Neural crest cell (in vitro differentiated cells): ENCODE measurements at places on chromosomes 5 and 9. TPM values are rescaled to one million over a fixed set of nuclear protein-coding genes. Genes with fewer than 3 reads are reported as not detected.

GRCh38 chr9:83419961-83420360 is 118.2 kb downstream of the FRMD3 start:
- peaks cover 3% of the 10 kb centered on the region for H3K36me3 ChIP-seq
- H3K4me3 ChIP-seq = no peak overlapping the region
- H3K27me3 ChIP-seq = no peaks in the 10 kb centered on the region
- peaks cover 12% of the 10 kb centered on the region for H3K4me1 ChIP-seq
- H3K27ac ChIP-seq = no peak overlapping the region

The SOHLH1 gene
- total RNA-seq = not detected in 2 replicates

The SPATA31D4 gene
- total RNA-seq = not detected in 2 replicates

DNA sequence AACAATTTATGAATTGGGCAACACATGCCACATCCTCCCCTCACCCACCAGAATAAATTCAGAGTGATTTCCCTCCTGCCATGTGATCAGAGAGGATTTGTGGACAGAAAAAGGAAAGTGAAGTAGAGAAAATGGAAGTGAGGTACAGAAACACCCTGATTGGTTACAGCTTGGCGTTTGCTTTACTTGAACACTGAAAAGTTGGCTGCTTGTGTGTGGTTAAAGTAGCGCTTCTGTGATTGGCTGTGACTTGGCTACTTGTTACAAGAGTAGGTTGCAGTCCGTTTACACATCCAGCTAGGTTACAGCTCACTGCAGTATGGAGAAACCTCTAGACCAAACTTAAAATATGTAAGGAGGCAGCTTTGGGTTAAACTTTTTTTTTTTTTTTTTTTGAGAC is 205.2 kb upstream of the ZNF608 start:
- H3K4me1 ChIP-seq = peaks cover 37% of the 10 kb centered on the region
- H3K36me3 ChIP-seq = peaks cover 2% of the 10 kb centered on the region
- no peaks in the 10 kb centered on the region for H3K27me3 ChIP-seq
- peak overlapping the region; percentile 67 for H3K27ac ChIP-seq
- H3K4me3 ChIP-seq = no peak overlapping the region

GRCh38 chr5:94754824-94755223 is 136.4 kb downstream of the SLF1 start:
- H3K4me1 ChIP-seq = peaks cover 14% of the 10 kb centered on the region
- H3K4me3 ChIP-seq = no peak overlapping the region
- H3K36me3 ChIP-seq = no peaks in the 10 kb centered on the region
- no peak for DNase-seq
- no peaks in the 10 kb centered on the region for H3K27me3 ChIP-seq
- no peak overlapping the region for H3K27ac ChIP-seq

GRCh38 chr9:37550781-37551180 is 25.4 kb downstream of the FBXO10 start:
- H3K4me1 ChIP-seq = no peaks in the 10 kb centered on the region
- no peak overlapping the region for H3K27ac ChIP-seq
- H3K36me3 ChIP-seq = no peaks in the 10 kb centered on the region
- DNase-seq = no peak

- peaks cover 14% of the 10 kb centered on the region for H3K4me1 ChIP-seq
- peaks cover 10% of the 10 kb centered on the region for H3K27me3 ChIP-seq
- DNase-seq = no peak
- peaks cover 2% of the 10 kb centered on the region for H3K36me3 ChIP-seq
These were observed 157.8 kb upstream of the RASEF start for GRCh38 chr9:83220730-83221129.

GRCh38 chr9:126701813-126702140 is 88.0 kb downstream of the LMX1B start:
- peaks cover 10% of the 10 kb centered on the region for H3K4me1 ChIP-seq
- H3K27me3 ChIP-seq = peaks cover 56% of the 10 kb centered on the region
- peak overlapping the region; percentile 38 for H3K4me3 ChIP-seq
- no peak for DNase-seq

The GLRA1 gene
- total RNA-seq = 0.21 and 0.23 TPM in 2 replicates

The PTGDS gene
- not detected in 2 replicates for total RNA-seq

The HMMR gene
- 38.5 and 44.4 TPM in 2 replicates for total RNA-seq

DNA sequence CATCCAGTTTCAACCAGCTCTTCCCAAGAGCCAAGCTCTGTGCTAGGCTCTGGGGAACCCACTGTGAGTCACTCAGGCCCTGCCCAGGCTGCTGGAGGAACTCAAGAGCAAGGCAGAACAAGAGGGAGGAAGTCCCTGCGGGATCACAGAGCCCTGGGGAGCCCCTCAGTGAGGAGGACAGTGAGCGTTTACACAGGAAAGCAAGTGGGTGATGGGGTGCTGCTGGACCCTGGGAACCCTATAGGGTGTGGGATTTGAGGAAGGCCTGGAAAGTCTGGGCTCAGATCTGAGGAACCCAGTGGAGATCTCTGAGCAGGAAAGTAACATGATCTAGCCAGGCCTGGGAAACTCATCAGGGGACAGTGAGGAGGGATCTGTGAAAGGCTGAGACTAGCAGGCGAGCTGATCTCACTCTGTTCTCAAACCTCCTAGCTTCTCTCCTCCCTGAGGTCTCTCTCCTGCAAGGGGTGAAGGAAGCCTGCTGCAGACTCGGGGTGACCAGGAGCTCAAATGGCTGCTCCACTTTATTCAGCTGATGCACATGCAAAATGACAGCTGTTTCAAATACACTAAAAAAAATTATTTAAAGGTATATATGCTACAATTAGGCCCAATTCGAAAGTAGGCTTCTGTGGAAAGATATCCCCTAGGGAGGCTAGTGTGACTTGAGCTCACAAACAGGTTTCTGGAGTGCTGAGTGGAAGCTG is 70.0 kb downstream of the SHB start:
- peaks cover 13% of the 10 kb centered on the region for H3K4me1 ChIP-seq
- no peak overlapping the region for H3K4me3 ChIP-seq
- no peak overlapping the region for H3K27ac ChIP-seq
- no peak for DNase-seq
- H3K36me3 ChIP-seq = no peaks in the 10 kb centered on the region
- H3K27me3 ChIP-seq = no peaks in the 10 kb centered on the region

DNA sequence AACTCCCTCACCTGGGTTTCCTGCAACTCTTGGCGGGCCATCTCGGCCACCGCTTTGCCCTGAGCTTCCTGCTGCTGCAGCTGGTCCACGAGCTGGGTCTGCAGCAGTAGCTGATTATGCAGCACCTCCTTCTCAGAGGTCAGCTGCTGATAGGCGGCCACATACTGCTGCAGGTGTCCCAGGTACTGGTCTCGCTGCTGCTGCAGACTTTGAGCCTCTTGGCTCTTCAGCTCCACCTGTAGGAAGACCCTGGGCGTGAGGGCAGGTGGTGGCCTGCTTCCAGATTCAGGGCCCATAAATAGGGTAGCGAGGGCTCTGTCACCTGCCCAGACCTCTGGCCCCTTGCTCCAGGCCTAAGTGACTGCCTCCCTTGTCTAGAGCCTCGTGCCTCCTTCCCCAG is 16.7 kb downstream of the GOLGA2 start:
- peaks cover 3% of the 10 kb centered on the region for H3K27me3 ChIP-seq
- peaks cover 17% of the 10 kb centered on the region for H3K36me3 ChIP-seq
- H3K27ac ChIP-seq = no peak overlapping the region
- no peak for DNase-seq
- H3K4me3 ChIP-seq = no peak overlapping the region

DNA sequence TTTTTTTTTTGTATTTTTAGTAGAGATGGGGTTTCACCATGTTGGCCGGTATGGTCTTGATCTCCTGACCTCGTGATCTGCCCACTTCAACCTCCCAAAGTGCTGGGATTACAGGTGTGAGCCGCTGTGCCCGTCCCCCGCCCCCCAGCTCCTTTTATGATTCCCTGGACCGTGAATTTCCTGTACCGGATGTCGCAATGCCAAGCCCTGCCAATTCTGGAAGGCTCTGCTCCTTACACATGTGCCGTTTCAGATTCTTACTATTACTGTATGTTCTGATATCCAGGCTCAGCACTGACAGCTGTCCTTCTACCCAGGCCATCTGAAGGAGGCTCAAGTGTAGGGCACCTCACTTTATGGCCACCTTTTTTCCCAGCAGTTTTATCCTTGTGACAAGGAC is 100.1 kb downstream of the PLCXD3 start:
- no peak overlapping the region for H3K4me3 ChIP-seq
- no peaks in the 10 kb centered on the region for H3K4me1 ChIP-seq
- H3K27ac ChIP-seq = no peak overlapping the region
- DNase-seq = no peak
- no peaks in the 10 kb centered on the region for H3K36me3 ChIP-seq
- no peaks in the 10 kb centered on the region for H3K27me3 ChIP-seq

DNA sequence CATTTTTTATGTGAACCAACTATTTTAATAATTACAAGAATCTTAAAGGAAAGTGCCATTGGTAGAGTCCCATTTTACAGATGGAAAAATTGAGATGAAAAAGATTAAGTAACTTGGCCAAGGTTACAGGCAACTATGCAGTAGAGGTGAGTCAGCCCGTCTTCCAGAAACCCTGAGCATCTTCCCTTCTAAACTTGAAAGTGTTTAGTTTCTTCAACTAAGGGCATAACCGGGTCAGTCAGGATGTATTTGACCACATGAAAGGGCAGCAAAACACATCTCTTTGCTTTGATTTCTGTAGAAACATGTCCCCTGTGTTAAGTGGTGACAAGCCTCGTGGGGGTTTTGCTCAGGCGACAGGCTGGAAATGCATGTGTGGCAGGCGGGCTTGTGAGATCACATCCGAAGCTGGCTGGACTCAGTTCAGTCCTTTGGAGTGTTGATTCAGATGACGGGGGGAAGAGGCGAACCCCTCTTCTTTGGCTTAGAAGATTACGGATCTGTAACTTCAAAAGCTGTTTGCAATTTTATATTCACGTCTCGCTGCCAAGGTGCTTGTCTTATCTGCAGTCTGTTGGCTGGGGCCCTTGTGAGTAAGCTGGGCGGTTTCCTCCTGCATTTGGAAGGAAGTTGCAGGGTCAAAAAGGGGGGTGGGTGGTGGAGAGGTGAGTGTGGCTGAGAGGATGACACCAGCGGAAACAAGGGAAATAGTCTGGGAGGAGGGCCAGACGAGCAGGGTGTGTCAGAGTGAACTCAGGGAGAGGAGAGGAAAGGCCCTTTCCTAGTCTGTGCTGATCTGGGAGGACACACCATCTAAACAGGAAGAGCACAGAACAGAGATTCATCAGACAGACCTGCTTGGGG is 78.9 kb upstream of the RPS23 start:
- no peak overlapping the region for H3K27ac ChIP-seq
- H3K27me3 ChIP-seq = peaks cover 20% of the 10 kb centered on the region
- H3K36me3 ChIP-seq = no peaks in the 10 kb centered on the region
- H3K4me1 ChIP-seq = peaks cover 44% of the 10 kb centered on the region

GRCh38 chr9:7313389-7313788 is 486.2 kb downstream of the DMAC1 start:
- H3K27me3 ChIP-seq = no peaks in the 10 kb centered on the region
- H3K27ac ChIP-seq = peak overlapping the region; percentile 32
- H3K4me1 ChIP-seq = peaks cover 7% of the 10 kb centered on the region
- DNase-seq = no peak
- H3K4me3 ChIP-seq = no peak overlapping the region

The PLGRKT gene
- 24.2 and 24.6 TPM in 2 replicates for total RNA-seq

GRCh38 chr9:33332011-33332410 is 41.7 kb downstream of the NFX1 start:
- no peak for DNase-seq
- H3K4me1 ChIP-seq = no peaks in the 10 kb centered on the region
- peaks cover 22% of the 10 kb centered on the region for H3K36me3 ChIP-seq
- H3K27ac ChIP-seq = no peak overlapping the region

DNA sequence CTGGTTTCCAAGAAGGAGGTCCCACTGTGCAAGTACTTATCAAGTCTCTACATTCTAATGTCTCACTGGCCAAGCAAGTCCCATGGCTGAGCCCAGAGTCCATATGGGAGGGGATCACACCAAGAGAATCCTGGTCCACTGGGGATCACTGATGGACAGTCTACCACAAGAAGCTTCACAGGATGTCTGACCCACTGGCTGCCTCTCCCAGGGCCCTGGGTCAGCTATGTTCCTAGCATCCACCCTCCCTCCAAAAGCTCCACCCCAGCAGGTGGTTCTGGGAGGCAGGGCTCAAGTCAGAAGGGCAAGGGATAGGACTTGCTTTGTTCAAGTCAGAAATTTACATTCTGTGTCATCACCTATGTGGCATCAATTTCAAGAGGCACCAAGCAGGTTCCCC is 508.5 kb downstream of the BNC2 start:
- H3K36me3 ChIP-seq = peaks cover 2% of the 10 kb centered on the region
- H3K27ac ChIP-seq = no peak overlapping the region
- no peak for DNase-seq

The ABITRAM gene
- 12.1 and 14.1 TPM in 2 replicates for total RNA-seq

GRCh38 chr5:14469551-14470377 is 111.8 kb upstream of the OTULINL start:
- no peaks in the 10 kb centered on the region for H3K27me3 ChIP-seq
- peaks cover 13% of the 10 kb centered on the region for H3K36me3 ChIP-seq
- no peak for DNase-seq
- H3K4me1 ChIP-seq = peaks cover 24% of the 10 kb centered on the region
- H3K27ac ChIP-seq = peak overlapping the region; percentile 45

DNA sequence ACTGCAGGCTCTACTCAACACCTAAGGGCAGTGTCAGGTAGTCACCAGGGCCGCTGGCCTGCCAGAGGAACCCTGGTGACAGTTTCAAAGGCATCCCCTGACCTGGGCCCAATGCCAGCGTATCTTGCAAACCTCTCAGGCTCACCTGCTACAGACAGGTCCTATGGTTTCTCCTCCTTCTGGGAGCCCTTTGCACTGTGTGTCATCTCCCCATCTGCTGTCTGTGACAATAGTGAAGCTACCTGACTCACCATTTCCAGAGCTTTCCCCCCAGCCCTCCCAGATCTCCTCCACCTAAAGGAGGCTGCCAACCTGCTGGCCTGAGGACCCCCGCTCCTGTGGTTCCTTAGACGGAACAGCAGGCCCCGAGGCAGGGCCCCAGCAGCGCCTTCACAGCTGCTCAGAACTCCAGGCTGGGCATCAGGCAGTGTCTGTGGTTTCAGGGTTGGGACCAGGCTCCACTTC is 203.1 kb downstream of the FSTL4 start:
- H3K27me3 ChIP-seq = peaks cover 2% of the 10 kb centered on the region
- H3K36me3 ChIP-seq = no peaks in the 10 kb centered on the region
- H3K4me3 ChIP-seq = no peak overlapping the region
- H3K4me1 ChIP-seq = peaks cover 7% of the 10 kb centered on the region
- no peak overlapping the region for H3K27ac ChIP-seq

The S1PR3 gene
- total RNA-seq = 7.5 and 7.9 TPM in 2 replicates

DNA sequence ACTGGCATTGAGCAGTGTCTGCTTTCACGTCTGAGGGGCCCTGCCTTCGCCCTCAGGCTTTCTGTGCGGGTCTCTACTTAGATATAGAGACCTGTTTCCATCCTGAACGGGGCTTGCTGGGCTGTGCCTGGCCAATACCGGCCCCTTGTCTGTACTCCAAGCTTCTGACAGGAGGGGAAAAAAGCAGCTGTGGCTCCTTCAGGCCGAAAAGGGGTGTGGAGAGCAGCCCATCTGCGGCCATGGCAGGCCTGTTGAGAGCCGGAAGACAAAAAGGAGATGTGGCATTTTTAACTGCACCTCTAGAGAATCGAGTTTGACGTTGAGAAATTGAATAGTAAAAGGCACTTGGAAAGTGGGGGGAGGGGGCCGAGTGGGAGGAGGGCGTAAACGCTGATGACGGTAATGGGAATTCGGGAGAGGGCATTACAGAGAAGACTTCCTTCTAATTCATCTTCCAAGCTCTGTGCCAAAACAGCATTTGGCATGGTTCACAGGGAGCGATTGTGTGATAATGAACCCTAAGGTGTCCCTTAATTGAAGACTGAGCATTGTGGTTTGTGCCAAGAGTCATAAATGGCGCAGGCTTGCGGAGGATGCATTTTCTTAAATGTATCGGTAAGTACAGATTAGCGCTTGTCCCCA is 25.1 kb upstream of the PRDM12 start:
- no peak overlapping the region for H3K4me3 ChIP-seq
- DNase-seq = no peak
- peaks cover 6% of the 10 kb centered on the region for H3K36me3 ChIP-seq

The SLC6A7 gene
- total RNA-seq = not detected in 2 replicates
